Body of pancreas (tissue), 4 donors: ENCODE measurements at places on chromosomes 16 and 17.

DNA sequence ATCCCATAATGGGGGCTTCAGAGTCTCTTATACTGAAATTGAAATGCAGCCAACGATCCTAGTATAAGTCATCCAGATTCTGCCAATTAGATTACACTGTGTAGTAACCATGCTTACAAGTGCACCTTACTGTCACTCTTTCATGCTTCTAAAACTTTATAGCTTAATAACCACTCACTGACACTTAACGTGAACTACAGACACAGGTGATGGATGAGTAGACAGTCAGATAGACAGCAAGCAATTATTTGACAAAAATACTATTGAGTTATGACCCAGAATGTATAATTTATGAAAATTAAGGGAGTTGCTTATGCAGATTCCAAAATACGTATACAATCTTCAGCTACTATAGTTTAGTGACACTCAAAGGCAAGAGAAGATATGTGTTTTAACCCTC, 6.3 kb downstream of the CDH8 start:
- no peak for DNase-seq

GRCh38 chr17:71974051-71974450, 146.8 kb upstream of the SOX9 start:
- DNase-seq, result no peak

- DNase-seq, result no peak
Observed at GRCh38 chr16:56048425-56049105, 142.7 kb upstream of the GNAO1 start.

DNA sequence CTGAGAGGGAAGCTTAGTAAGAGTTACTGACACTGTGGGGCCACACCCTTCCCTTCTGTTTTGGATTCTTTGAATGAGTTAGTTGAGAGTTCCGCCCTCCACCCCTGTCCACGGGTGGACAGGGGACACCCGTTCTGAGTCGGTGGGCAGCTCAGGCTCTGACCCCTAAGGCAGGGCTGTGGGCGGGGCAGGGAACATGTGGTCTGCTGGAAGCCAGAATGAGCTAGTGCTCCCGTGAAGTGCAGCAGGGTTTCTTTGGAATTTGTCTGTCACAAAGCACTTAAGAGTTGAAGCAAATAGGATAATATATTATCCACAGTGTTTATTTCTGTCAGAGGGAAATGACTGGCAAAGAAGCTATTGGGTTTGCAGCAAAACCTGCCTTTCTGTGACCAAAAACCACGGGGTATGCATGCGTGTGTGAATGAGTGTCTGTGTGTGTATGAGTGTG, 90.1 kb downstream of the CLEC16A start:
- DNase-seq, result no peak

- peak; percentile 22 for DNase-seq
Observed at GRCh38 chr17:35373984-35374765, 754 bp upstream of the SLFN11 start.

GRCh38 chr16:58842156-58842555, 108.0 kb upstream of the GOT2 start:
- no peak for DNase-seq

DNA sequence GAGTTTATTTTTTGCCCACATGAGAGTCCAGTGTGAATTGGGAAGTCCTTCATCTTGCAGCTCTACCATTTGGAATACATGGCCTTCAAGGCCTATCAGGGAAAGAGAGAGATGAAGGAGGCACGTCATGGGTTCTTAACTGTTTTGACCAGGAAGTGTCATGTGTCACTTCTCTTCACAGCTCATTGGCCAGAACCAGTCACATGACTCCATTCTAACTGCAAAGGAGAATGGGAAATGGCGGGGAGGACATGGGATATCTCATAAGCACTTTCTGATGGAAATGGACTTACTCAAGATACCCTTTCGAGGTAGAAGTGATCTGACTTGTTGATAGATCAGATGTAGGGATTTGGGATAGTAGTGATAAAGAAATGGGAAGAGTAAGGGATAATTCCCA, 57.9 kb upstream of the CES5A start:
- DNase-seq, result no peak

- DNase-seq, result no peak
Observed at GRCh38 chr16:46974352-46974751, 878 bp upstream of the DNAJA2 start.

DNA sequence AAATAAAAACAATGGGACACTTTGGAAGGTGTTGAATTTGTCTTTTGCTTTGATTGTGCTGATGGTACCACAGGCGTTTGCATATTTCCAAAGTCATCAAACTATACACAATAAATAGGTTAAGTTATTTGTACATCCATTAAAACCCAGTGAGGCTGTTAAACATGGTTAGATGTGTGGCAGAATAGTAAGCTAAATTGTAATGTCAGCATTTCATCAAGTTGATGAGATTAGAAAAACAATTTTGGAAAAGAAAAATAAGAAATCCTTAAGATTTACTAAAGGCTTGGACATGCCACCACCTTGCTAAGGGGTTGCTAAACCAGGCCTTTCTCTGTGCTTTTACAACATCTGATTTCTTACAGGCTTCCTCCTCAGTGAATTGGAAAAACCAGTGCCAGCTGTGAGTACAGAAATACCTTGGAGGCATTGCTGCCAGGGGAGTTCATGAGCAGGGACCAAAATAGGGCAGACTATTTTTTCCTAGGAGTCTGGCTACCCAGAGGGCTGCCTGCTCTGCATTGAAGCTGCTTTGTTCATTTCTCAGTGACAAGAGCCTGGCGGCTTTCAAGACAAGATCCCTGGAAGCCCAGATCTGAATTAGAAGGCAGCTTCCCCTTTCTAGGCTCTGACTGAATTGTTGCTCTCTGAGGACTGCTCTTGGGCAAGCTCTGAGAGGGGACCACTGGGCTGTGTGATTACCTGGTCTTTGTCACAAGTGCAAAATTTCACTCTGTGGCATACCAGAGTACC, 43.4 kb upstream of the CA10 start:
- no peak for DNase-seq

DNA sequence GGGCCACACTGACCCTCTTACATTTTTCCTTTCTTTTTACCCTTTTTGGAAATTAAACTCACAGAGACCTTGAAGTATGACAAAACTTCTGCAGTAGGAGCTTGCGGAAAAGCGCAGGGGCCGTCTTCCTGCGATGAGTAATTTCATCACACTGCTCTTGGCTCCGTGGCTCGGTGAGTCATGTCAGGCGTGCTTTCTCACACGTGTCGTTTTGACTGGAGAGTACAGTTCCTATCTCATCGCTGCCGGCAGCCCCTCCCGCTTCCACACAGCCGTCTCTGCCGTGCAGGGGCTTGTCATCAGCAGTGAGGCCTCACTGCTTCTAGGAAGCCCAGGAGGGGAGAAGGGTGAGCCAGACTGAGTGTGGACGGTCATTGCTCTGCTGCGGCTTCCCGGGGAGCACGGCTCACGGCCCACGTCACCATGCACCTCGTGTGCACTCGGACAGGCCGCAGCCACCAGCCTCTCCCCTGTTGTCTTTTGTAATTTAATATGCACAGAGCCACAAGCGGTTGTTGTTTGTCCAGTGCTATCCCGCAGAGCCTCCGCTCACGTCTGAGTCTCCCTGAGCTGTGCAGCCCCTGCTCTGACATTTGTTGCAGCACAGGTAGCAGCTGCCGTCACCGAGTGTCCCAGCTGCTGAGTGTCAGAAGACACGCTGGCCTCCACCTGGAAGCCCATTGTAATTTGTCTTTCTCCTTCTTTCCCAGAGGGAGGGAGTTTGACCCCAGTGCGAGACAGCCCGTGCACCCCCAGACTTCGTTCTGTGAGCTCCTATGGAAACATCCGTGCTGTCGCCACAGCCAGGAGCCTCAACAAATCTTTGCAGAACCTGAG, 99.4 kb upstream of the CHMP6 start:
- no peak for DNase-seq

DNA sequence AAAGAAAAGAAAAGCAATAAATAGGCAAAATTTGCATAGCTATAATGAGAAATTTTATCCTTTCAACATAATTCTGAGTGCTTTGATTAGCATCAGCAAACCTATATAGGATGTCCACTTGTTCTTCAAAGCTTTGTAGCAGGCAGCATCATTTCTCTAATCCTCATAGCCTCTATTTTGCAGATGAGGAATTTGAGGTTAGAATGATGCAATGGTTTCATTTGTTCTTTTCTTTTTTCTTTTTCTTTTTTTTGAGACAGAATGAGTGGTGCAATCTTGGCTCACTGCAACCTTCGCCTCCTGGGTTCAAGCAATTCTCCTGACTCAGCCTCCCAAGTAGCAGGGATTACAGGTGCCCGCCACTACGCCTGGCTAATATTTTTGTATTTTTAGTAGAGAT, 594.4 kb downstream of the TOX3 start:
- no peak for DNase-seq

- DNase-seq, result peak; percentile 60
Observed at GRCh38 chr16:19118938-19119431, 5.2 kb downstream of the ITPRIPL2 start.

DNA sequence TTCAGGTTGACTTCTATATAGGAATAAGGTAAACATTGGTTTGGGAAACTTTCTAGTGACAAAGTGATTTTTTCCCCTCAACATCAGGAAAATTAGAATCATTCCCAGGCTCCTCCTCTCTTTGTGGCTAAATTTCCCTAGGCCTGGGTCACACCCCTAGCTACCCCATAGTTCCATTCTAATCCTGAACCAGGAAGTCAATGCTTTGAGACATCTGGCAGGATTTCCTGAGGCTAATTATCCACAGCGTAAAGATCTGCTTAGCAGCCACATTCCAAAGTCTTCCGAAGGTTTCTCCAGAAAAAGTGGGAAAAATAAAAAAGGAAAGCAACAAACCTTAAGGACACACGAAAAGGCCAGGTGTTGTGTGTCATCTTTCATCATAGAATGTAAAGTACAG, 60.3 kb upstream of the CORO6 start:
- no peak for DNase-seq

GRCh38 chr16:1865902-1866690, 5.9 kb downstream of the MEIOB start:
- no peak for DNase-seq

DNA sequence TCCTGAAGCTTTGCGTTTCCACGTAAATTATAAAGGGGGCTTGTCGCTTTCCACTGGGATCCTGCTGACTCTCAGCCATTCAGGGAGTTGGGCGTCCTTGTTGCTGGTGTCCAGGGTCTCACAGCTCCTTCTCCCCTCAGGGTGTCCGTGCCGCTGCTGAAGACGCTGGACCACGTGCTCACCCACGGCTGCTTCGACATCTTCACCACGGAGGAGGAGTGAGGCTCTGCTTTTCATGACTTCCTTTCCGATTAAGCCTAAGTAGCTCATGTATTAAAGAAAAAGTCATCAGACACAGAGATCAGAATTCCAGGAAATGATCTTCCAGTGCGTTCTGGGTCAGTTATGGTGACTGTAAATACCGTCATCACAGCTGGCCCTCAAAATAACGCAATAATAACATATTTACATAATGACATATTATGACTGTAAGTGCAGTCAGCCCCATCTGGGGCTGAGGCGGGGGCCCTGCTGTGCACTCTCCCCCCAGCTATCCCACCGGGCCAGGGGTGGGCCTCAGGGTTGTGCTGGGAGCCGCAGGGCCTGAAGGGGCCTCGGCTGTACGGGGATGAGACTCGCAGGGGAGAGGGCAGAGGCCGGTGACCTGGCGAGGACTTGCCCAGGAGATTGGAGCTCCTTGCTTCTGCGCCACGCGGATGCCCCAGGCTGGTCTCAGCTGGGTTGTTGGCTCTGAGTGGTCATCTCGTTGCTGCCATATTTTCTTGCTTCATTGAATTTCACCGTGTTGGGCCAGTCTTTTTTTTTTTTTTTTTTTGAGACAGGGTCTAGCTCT, 92.9 kb upstream of the ZNF750 start:
- no peak for DNase-seq

DNA sequence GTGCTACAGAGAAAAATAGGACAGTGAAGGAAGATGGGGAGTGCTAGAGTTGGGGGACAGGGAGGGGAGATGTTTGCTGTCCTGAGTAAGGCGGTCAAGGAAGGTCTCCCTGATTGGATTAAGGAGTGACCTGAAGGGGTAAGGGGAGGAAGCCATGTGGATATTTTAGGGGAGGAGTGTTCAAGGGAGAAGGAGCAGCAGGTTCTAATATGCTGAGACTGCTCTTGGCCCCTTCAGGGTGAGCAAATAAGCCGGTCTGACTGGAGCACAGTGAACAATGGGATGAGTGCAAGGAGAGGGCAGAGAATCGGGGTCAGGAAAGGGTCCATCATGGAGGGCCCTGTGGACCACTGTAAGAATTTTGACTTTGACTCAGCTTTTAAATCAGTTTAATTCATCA, 188.8 kb downstream of the IRX3 start:
- no peak for DNase-seq

DNA sequence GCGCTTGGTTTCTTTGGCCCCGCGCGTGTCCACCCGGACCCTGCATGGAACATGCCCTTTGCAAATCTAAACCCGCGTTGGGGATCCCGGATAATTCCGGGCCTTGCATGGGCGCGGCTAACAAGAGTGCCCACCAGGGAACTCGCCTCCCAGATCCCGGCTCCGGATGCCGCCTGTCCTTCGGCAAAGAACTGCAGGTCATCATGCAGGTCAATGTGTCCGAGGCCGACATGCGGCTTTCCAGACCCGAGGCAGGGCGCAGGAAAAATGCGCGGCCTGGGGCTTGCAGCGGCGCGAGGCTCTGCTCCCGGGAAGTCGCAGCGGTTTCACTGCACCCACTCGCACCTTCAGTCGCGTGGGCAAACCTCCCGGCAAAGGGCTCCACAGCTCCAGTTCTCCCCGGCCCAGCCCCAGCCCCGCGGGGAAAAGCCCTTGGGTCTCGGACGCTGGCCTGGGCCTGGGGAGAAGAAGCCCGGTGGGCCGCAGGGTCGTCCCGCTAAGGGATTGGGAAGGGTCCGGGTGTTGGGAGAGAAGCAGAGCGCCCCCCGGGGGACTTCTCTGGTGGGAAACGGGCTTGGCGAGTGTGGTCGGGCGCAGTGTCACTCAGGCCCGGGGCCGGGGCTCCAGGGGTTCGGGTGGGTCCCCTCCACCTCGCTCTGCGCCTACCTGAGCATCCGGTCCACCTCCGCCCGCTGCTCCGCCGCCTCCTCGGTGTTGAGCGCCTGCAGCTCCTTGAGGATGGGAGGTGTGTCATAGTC, 805 bp downstream of the HNF1B start:
- peak; percentile 65 for DNase-seq

DNA sequence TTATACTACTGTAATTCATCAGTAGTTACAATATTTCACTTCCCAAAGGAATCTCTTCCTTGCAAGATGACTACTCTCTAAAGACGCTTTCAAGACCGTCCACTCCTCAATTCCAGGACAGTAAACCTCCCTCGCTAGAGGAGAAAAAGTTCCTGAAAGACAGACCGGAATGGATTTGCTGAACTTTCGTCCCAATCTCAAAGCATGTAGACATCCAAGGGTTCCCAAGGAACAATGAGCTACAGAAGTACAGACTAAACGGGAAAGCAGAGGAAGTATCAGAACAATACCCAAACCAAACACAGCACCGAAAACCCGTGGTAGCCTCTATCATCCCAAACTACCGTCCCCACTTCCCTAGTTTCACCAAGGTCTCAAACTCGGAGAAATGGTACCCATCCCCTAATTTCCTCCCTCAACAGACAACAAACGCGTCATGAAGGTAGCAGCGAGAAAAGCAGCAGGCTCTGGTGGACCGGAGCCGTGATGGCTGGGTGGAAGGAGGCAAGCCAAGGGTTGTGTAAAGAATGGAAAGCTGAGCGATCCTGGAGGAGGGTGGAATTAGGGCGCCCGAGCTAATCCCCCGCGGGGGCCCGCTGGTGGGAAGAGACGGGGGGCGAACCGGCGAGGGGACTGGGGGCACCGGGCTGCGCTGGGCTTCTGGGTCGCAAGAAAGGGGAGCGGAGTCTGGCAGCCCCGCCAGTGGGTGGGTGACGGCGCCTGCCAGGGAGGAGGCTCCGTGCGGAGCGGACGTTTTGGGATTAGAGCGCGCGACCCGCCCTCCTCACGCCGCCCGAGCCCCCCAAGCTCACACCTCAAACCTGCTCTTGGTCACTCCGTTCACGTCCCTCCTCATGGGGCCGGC, 647 bp downstream of the FBXL20 start:
- no peak for DNase-seq
